ENCODE measurements at places on chromosomes 3 and 15.
A peak's percentile ranks its signal among the peaks of the same experiment; 100 is the strongest.

DNA sequence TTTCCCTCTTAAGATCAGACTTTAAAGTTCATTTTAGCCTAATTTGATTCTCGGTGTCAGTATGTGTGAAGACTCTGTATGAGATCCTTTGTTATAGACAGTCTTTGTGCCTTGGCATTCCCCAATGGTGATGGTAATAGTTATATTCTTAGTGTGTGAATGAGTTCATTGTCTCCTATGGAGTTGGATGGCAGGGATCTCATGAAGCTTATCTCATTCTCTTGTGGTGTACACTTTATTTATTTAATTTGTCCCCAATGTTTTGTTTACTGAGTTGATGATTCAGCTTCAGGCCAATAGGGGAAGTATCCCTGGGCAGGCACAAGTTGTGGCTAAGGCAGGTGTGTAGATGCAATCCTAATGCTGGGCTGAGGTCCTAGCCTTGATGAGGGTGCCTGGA lies 222.0 kb upstream of the DPPA4 start:
- no peak for DNase-seq

DNA sequence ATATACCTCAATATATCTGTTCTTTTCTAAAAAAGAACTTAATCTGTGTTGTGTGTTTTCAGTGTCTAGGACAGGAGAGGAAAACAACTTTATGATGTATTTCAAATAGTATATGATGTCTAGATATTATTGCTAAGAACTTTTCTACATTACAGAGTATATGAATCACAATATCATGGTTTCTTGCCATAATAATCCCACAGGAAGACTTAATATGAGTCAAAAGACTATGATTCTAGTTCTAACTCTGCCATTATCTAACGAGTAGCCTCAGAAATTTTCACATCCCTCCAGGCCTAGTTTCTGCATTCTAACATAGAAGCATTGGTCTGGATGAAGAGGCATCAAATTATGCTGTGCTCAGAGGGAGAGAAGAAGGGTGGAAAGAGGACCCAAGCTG lies 107.7 kb upstream of the SPRED1 start:
- no peak for DNase-seq

- no peak for DNase-seq
Measured at GRCh38 chr3:185290266-185290665, 36.4 kb upstream of the EHHADH start.

DNA sequence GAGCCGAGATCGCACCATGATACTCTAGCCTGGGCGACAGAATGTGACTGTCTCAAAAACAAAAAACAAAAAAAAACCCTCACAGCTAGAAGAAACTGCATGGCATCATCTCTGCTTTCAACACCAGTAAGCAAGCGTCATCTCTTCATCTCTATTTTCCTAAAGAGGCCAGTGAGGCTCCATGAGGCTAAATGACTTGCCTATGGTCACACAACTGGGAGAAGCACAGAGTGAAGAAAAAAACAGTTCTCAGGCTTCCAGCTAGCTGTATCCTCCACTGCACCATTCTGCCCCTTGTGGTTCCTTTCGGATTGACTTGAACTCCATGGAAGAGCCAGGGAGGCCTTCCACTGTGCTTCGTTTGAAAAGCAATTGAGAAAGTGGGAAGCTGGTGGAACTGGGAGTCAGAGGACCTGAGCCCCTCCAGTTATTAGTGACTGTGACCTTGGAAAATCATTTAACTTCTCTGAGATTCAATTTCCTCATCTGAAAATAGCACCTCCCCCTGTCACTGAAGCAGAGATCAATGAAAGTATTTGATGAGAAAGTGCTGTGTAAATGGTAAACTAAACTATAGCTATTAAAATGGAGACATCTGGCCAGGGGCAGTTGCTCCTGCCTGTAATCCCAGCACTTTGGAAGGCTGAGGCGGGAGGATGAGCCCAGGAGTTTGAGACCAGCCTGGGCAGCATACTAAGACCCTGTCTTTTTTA lies 32.1 kb upstream of the DENND4A start:
- DNase-seq: no peak

DNA sequence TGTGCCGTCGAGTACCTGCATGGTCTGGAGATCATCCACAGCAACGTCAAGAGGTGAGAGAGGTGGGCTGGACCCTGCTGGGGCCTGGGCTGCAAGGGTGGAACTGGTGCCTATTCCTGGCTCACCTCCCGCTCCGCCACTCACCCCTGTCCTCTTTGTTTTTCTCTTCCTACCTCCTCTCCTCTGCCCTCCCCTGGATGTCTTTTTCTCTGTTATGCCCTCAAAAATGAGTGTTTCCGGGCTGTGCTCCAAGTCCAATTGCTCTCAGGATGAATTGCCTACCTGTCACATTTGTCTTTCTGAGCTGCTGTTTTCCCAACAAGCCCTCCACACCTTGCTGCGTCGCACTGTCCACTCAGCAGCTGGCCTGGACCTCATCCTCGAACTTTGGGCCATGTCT lies 28.5 kb upstream of the TATDN2 start:
- no peak for DNase-seq

GRCh38 chr3:161104561-161105551 lies at the start of gene B3GALNT1:
TSS of gene B3GALNT1 (minus strand) at chr3:161105349. CDS start at chr3:161086754, 18,595 bp downstream.
- DNase-seq: peak; percentile 20

- no peak for DNase-seq
Measured at GRCh38 chr15:48516121-48516520, 129.4 kb downstream of the FBN1 start.

- no peak for DNase-seq
Measured at GRCh38 chr15:54843006-54843405, 353.7 kb downstream of the RSL24D1 start.

DNA sequence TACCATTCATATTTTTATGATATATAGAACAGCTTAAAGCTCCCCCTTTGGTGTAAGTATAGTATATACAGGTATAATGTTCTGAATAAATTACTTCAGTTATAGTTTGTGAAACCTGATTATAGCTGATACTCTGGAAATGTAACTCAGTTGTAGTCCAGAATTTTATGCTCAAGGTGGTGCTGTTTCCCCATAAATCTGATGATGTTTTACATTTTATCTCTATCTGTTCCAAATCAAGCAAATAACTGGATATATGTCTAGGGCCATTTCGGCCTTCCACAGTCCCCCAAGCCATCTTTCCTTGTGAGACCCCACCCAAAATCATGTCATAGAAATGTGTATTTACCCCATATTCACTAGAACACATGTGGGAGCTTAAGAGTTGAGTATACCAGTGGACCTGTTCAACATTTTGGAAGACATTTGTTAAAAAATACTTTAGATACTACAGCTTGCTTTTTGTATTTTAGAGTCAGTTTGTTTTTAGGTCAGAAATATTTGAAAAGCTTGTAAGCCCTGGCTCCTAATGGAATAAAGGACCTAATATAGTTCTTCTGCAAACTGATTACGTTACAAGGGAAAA lies 107.1 kb downstream of the ATG7 start:
- DNase-seq: no peak

GRCh38 chr15:57138349-57138788 lies 219.9 kb downstream of the TCF12 start:
- no peak for DNase-seq

GRCh38 chr3:195148549-195148948 lies 122.4 kb downstream of the XXYLT1 start:
- no peak for DNase-seq

Data from stimulated activated CD4-positive, alpha-beta T cell treated with anti-CD3 and anti-CD28 coated beads, TNF-alpha, amount 100 ng/mL, for 24 hours (primary cell).